ENCODE measurements at places on chromosomes 2 and 18.
A peak's percentile ranks its signal among the peaks of the same experiment; 100 is the strongest.

GRCh38 chr18:36917907-36918306, 89.0 kb downstream of the KIAA1328 start:
- no peak for DNase-seq

GRCh38 chr2:208686665-208687064, 280.1 kb downstream of the PTH2R start:
- no peak for DNase-seq

DNA sequence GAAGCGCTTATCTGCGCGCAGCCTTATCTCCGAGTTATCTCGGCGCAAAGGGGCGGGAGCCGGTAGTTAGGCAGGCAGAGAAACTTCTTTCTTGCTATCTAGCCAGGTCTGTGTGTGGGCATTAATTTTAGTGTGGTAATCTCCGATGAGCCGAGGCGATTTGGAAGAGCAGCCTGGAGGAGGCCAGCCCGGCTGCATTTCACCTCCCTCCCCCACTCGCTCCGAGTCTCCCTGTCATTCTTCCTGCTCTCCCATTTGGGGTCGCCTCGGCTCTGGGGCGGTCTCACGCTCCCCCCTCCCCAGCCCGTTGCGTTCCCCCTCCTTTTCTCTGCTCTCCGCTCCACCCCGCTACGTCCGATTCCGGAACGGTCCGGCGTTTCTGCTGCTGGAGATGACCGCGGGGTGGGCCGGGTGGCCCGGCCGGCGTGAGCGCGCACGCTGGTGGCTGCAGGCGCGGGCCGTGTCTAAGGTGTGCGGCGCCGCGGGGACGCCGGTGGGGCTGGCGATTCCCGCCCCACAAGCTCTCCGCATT, 566 bp downstream of the GATA6 start:
- DNase-seq: no peak

- no peak for DNase-seq
Observed at GRCh38 chr2:19250906-19251305, 107.5 kb downstream of the OSR1 start.

DNA sequence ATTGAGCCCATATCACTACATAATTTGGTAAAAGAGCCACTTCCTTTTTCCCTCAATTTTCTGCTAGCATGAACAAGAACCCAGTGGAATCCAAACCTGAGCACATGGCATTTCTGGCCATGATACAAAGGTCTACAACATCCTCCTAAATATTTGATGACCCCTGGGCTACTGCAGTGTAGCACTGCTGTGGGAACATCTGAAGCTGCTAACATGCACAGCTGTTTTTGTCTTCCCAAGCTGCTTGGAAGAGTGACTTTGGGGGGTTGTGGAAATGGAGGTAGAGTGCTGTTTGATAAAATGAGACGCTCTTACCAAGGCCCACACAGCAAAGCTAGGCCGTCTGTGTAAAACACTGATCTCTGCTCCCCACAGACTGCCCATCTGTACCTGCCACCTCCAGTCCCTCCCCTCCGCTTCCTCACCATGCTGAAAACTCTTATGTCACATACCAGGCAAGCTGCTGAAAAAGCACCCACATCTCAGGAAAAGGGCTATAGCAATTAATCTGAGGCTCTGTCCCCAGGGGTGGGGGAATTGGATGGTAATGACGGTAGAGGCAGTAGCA, 197.2 kb upstream of the HNRNPA3 start:
- no peak for DNase-seq

GRCh38 chr2:97737421-97738178, 24.2 kb downstream of the ZAP70 start:
- no peak for DNase-seq

DNA sequence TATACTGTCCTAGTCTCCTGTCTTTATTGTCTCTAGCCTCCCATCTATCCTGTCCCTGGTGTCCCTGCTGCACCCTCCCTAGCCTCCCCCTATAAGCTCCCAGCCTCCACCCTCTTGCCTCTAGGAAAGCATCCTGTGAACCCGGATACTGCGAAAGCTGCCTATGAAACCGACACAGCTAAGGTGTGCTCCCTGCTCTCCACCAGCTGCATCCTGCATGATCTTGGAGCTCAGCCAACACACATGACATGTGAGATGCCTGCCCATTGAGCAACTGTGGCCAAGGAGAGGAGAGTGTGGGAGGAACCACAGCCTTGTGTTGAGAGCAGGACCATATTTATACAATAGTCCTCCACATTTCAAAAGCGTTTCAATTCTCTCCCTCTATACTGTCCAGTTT, 187.1 kb downstream of the ZBTB7C start:
- DNase-seq: no peak

- no peak for DNase-seq
Observed at GRCh38 chr18:63908858-63909257, 1.1 kb downstream of the SERPINB10 start.

GRCh38 chr2:150023044-150023443, 435.5 kb upstream of the MMADHC start:
- DNase-seq: no peak

DNA sequence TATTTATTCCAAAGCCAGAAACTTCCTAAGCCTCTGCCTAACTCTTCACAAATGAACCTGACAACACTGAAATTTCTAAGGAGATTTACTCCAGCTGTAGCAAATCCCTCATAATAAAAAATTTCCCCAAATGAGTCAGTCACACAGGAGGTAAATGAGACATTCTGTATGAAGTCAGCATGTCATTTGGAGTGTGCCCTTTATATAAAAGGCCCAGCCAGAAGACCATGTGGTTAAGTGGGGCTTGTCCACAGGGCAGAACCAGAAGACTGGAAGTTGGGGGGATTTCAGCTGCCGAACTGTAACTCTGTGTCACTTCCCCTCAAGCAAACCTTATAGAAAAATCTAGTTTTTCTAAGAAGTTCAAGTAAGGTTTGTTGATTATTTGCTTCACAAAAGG, 30.2 kb downstream of the NRP2 start:
- no peak for DNase-seq

DNA sequence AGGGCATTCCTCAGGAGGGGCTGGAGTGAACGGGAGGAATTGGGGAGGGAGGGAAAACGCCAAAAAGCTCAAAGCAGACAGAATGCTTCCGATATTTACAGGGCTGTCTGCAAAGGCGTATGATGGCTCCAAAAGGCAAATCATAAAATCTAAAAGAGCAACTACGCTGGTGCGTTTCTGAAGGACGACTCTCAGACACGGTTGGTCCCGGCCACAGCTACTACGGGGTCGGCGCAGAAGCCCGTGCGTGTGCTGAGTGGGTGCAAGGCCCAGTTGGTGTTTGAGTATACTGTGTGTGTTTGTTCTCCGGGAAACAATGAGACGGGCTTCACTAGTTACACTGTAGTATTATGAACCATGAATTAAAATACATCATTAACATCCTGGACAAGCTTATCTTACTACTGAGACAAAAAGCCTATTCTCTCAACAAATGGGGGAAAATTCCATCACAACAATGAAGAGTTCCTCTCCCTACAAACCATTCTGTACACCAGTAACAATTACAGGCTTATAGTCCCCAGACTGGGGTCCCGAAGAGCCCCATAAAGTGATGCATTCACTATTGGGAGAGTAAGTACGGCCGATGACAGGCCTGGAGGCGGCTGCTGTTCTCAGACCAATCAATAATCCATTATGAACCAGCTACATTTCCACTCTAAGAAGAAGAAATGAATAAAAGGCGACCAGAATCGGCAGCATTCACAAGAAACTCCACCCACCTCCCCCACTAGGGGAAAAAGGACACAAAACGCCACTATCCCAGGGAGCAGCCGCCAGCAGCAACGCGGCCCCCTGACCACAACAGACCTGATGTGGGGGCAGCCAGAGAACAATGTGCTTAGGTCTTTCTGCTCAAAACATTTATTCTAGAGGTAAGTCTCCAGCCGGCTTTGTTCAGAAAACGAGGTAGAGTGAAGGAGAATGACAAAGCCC, 43.4 kb downstream of the ZNF516 start:
- DNase-seq: no peak

DNA sequence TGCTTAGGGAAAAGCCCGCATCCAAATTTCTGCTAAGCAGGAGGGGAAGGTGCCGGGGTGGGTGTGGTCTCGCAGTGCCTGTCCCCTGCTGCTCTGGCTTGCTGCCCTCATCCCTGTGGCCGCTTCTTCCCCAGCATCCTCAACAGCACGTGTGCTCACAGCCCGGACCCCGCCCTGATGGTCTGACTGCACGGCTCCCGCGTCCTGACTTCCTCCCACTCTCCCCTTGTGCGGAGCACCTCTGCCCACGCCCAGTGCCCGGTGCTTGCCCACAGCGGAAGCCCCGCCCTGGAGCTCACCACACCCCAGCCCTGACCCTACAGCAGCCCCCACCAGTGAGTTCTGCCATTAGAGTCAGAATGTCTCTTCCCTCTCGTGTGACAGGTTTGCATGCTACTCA, 277.9 kb downstream of the NDUFA10 start:
- DNase-seq: no peak

GRCh38 chr2:158115202-158115767, 13.6 kb downstream of the UPP2 start:
- no peak for DNase-seq

DNA sequence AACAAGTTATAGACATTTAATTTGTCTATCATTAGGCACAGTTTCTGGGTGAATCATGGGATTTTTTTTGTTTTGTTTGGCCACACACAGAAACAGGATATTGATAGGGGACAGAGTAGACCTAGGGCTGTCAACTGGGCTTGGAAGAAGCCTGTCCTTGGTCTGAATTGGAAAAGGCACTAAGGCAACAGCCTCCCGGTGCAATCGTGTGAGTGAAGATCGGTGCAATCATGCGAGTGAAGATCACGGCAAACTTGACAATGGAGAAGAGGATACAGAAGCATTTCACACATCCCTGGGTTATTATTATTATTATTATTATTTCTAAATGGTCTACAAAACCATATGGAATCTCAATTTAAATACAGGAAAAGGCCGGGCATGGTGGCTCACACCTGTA, 94.5 kb downstream of the ACKR3 start:
- no peak for DNase-seq

GRCh38 chr2:179692610-179693009, 168.8 kb downstream of the ZNF385B start:
- DNase-seq: no peak

- DNase-seq: peak; percentile 4
Observed at GRCh38 chr18:34158881-34159690, 65.6 kb downstream of the NOL4 start.

GRCh38 chr18:56726906-56727305, 75.7 kb downstream of the WDR7 start:
- DNase-seq: no peak

DNA sequence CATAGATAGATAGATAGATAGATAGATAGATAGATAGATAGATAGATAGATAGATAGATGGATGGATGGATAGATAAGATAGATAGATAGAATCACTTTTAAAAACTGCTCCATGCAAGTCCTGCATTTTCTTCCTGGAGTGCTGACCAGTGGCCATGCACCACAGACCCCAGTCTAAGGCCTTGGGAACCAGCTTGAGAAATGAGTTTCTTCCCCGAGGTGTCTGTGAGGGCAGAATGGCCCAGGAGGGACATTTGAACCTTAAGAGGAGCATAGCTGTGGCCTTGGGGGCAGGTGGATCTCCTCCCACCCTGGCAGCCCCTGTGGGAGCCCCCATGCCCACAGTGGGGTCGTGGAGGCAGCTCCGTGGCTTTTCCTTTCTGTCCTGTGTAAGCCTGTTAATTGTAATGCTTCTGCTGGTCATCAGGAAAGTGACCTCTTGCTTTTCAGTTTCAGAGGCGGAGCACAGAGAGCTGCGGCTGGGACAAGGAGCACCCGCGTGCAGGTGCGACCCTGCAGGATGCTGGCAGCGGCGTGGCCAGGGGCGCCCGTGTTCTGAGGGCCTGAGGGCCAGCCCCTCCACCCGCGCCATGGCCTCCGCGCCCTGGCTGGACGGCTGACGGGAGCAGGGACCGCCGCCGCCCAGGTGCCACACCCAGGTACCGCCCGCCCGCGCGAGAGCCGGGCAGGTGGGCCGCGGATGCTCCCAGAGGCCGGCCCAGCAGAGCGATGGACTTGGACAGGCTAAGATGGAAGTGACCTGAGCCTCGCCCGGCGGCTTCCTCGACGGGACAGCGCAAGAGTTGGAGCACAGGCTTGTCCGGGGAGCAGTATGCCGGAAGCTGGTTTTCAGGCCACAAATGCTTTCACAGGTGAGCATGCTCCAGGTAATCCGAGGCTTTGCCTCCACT, 168.6 kb downstream of the LDLRAD4 start:
- DNase-seq: no peak

GRCh38 chr2:128260239-128261138, 58.2 kb downstream of the HS6ST1 start:
- no peak for DNase-seq

GRCh38 chr2:25738383-25739343, 65.3 kb upstream of the DTNB start:
- no peak for DNase-seq

DNA sequence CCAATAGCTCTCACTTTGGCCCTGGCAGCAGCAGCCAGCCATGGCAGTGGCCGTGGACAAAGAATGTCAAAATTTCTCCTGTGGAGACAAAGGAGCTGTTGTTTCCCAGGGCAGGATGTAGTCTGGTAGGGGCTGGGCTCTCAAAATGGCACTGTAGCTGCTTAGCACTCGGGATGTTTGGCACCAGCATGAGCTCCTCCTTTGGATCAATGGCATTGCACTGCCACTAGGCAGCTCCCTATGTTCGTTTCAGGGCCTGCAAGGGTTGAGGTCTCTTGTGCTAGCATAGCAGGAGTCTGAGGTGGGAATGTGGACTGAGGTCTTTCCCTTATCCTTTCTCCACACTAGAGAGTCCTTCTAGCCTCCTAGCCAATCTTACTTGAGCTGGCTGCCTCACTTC, 948.8 kb upstream of the FAM98A start:
- no peak for DNase-seq

GRCh38 chr2:43950383-43951008, 45.3 kb downstream of the LRPPRC start:
- DNase-seq: no peak

GRCh38 chr18:51361130-51361860, 163.8 kb upstream of the MEX3C start:
- DNase-seq: no peak

- DNase-seq: no peak
Observed at GRCh38 chr2:173414823-173415322, 60.2 kb downstream of the CDCA7 start.

DNA sequence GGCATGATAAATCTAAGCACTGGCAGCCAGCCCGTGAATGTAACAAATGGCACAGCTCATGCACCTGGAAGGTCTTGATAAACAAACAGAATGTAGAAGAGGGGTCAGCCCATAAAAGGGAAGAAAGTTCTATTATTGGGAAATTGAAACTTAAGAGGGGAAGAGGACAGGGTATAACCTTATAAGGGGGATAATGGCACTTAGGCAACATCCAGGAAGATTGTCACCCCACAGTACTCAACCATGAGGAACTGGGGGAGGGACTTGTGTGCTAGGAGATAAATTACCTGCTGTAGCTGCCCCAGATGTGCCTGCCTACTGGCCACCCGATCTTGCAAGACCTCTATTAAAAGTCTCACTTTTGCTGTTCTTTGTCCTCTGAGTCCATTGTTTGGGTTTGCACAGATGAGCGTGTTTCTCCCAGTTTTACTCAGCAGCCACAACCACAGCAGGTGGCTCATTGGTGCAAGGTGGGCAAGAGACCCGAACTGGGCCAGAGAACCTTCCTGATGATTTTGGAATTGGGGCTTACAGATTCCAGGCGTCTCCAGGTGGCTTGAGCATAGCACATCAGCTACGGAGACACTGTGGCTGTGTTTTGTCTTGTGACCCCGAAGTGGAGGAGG, 79.0 kb upstream of the TAF1B start:
- no peak for DNase-seq
